M059J (cell line): ENCODE measurements at places on chromosomes 5 and 9. TPM values are rescaled to one million over a fixed set of nuclear protein-coding genes. Genes with fewer than 3 reads are reported as not detected.
A peak's percentile ranks its signal among the peaks of the same experiment; 100 is the strongest.

DNA sequence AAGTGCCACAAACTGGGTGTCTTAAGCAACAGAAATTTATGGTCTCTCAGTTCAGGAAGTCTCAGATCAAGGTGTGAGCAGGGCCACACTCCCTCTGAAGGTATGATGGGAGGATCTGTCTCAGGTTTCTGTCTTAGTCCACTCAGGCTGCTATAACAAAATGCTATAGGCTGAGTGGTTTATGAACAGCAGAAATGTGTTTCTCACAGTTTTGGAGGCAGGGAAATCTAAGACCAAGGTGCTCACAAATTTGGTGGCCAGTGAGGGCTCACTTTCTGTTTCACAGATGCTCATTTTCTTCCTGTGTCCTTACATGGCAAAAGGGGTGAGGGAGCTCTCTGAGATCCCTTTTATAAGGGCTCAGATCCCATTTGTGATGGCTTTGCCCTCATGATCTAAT, 281.4 kb downstream of the CWC27 start:
- DNase-seq: no peak

PCDHGA7 gene
- total RNA-seq: 0.17 TPM in 1 of 2 replicates, not detected in the other

GRCh38 chr9:134858051-134858841, 22.4 kb upstream of the FCN2 start:
- peak; percentile 92 for DNase-seq

KCNV2 gene
- not detected in 2 replicates for total RNA-seq

- no peak for DNase-seq
These were observed 19.0 kb upstream of the ARL14EPL start for GRCh38 chr5:116013207-116013785.

DNA sequence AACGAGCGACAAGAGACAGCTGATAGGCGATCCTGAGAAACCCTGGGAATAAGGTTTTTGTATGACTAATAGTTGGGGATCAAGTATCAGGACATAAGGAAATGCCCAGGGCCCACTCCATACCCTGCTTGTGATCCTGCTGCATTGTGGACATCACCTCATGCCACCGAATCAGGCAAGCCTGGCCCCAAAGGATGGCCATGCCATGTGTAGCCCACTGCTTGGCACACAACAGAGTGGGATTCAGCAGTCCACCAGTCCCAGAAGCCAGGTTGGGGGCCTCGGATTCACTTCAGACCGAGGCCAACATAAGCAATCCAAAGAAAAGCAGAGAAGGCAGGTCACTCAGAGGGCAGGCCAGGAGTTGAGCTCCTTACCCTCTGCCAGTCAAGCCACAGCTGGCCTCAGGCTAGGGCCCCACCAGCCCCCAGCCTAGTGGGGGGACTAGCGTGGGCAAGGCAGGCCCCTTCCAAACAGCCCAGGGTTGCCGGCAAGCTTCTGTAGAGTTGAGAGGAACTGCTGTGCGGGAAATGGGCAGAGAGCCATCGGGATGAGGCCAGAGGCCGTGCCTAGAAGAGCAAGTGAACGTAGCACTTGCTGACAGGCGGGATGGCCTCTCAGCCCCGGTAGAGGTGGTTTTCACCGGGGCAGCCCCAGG, 5.0 kb downstream of the NOP16 start:
- no peak for DNase-seq

DNA sequence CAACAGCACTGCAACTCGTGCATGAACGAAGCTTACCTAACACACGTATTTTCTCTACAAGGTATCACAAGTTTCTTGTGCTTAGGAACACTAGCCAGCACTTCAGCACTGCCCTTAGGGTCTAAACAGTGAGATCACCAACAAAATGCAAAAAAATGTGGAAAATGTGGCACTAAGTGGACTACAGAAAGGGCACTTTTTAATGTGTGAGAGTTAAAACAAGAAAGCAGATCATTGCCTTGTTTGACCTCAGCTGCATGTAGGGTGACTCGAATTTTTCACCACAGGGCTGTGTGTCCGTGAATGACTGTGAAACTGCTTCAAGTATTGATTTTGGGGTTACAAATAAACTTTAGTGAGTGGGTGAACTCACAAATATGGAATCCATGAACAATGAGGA, 90.5 kb downstream of the MARCHF3 start:
- DNase-seq: peak; percentile 26

DNA sequence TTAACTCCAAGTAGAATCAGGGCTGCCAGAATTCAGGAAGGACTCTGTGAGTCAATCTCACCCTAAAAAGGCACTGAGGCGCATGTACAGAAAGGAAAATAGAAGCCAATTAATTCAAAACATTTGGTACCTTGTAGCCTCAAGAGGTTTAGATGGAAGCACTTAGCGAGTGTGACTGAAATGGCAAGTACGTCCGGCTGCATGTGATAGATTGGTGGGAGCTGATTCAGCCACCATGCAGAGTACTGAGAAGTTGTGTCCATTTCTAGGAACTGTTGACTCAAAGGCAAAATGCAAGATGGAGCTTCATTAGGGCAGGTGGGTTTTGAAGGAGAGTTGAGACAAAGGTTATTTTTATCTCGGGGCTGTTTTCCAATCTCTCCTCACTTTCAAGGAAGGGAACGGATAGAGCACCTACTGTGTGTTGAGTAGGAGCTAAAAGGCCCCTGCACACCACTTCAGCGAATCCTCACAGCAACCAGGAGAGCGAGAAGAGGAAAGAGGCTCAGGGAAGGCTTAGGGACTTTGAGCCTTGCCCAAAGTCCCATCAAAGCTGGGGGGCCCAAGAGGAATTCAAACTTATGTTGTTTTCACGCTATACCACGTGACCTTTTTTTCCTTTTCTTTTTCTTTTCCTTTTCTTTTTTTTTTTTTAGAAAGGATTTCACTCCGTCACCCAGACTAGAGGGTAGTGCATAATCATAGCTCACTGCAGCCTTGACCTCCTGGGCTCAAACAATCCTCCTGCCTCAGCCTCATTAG, 34.6 kb upstream of the CPEB4 start:
- DNase-seq: no peak

- DNase-seq: no peak
These were observed 56.7 kb downstream of the FAM114A2 start for GRCh38 chr5:153981905-153982605.

GRCh38 chr9:30524311-30524710, 1860.1 kb upstream of the ACO1 start:
- no peak for DNase-seq

RNF208 gene
- total RNA-seq: 0.39 TPM in 1 of 2 replicates, not detected in the other

GRCh38 chr5:74491586-74491985, 148.9 kb downstream of the ENC1 start:
- DNase-seq: no peak

DNA sequence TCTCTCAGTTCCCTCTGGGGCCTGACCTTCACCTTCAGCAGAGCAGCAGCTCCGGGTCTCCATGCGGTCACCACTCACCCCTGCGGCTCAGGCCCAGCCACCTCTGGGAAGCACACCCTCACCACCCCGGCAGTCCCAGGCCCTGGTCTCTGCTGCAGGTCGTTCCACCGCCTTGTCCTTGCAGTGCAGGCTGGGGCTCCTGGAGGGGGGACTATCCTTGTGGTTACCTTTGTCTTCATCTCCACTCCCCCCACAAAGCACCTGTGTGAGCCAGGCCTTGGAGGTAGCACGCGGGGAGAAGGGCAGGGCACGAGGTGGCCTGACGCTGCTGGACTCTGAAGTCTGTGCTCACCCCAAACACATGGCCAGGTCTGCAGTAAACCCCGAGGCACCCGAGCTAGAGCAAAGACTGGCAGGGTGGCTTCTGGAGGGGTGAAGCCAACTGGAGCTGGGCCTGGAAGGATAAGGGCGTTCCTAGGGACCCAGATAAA, 33.2 kb upstream of the RXRA start:
- no peak for DNase-seq

SLC1A1 gene
- 14.7 and 20.6 TPM in 2 replicates for total RNA-seq

DNA sequence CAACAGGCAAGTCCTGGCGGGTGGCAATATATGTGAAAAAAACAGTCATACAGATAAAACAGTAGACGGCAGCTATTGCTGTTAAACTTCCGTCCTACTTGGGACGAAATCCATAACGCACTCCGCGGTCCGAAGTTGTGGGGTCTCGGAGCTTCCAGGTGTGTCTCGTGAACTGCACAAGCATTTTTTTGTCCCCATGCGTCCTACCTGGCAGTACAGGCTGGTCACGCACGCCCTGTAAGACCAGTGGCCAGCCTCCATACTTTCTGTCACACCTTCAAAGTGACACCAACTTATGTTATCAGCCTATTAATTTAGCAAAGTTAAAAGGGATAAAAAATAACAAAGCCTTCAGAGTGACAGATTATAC, 51.3 kb downstream of the TGFBI start:
- no peak for DNase-seq

- DNase-seq: no peak
These were observed 367.9 kb downstream of the CYLC2 start for GRCh38 chr9:103362986-103363385.

MARVELD2 gene
- total RNA-seq: 4.1 and 5.7 TPM in 2 replicates

- no peak for DNase-seq
These were observed 217.5 kb downstream of the GABBR2 start for GRCh38 chr9:98491231-98491651.

GRCh38 chr9:115615000-115615401, 497.0 kb upstream of the TNC start:
- peak; percentile 72 for DNase-seq

DNA sequence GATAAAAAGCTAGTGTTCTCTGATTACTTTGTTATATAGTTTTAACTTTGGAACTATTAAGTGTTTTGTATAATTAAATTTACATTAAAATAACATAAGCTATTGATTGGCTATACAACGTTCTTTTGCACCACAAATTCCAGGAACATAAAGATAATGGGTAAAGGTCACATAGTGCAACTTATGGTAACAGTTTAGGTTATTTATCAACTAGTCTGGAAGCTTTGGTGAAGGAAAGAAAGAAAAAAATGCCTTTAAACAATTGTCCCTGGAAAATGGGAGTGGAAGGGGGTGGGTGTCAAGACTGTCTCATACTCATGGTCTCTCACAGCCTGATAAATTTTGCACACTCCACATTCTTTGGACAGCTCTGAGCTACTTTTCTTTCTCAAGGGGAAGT, 17.1 kb upstream of the SPARC start:
- DNase-seq: no peak

PDCD1LG2 gene
- total RNA-seq: 20.7 and 28.1 TPM in 2 replicates

DNA sequence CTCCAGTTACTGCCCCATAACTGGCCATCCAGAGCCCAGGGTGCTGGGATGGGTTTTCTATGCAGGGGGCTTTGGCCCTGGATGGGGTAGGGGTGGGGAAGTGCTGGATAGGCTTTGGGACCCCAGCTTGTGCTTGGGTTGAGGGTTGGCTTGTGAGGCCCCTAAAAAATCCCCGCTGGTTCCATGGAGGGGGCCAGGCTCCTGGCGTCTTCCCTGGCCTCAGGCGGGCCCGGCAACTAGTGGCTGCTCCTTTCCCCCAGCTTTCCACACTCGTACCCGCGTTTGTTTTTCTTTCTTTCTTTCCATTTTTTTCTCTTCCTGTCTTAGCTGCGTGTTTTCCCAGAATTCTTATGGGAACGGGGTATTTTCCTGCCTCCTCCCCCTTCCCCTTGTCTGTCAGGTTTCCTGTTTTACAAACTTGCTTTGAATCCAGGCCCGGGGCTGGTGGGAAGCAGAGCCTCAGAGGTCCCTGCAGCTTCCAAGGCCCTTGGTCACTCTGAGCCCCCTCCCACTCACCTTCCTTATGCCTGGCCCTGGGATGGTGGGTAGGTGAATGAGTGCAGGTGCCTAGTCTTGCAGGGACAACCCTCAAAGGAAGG, 40.2 kb downstream of the RGS3 start:
- no peak for DNase-seq

DNA sequence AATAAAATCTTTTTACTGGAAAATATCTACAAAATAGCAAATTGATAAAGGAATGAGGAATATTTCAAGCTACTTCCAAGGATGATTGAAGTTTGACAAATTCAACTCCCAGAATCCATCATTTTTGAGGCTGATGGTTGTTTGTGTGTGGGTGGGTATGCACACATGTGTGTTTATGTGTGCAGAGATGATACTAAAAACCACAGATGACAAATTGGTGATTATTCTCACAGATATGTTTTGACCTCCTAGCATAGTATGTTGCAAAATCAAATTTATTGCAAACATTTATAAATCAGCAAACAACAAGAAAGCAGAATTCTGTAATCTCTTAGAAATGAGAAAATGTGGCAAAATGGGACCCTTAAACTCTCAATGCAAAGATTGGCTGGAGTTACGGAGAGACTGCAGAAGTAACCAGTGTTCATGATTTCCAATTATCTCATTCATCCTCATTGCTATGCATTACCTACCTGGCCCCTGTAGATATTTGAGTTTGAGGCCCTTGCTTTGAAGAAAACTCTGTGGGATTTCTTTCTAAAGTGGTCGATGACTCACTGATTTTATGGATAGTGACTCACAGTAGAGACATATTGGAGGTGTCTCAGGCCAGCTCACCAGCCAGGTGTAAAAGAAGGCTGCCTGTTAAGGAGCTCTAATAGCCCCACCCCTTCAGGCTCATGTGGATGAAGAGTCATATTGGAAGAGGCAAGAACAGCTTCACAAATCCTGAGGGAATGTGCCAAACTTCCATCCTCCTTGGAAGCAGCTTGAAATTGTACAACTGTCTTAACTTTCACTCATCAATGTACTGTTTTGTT, 44.6 kb upstream of the TMC1 start:
- peak; percentile 98 for DNase-seq

DNA sequence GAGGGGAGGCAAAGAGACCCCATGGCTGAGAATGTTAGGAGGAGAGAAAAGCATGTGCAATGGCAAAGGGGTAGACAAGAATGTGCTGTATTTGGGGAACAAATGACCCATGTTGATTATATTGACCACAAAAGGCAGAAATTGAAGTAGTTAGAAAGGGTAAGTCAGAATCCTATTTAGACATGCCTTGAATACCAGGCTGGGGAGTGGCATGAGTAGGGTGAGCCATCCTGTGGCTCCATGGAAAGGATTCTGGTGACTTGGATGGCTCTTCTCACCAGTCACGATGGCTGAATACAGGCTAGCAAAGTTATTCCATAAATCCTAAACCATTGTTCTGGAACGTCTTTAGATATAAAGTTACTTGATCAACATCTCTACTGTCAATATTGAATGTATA, 73.4 kb upstream of the MEF2C start:
- peak; percentile 14 for DNase-seq

GRCh38 chr5:149408252-149409099, 29.4 kb upstream of the IL17B start:
- DNase-seq: no peak

ALDH1A1 gene
- 0.07 and 0.71 TPM in 2 replicates for total RNA-seq

PCDHB14 gene
- 0.44 and 1.9 TPM in 2 replicates for total RNA-seq

GARIN3 gene
- total RNA-seq: not detected in 2 replicates

DNA sequence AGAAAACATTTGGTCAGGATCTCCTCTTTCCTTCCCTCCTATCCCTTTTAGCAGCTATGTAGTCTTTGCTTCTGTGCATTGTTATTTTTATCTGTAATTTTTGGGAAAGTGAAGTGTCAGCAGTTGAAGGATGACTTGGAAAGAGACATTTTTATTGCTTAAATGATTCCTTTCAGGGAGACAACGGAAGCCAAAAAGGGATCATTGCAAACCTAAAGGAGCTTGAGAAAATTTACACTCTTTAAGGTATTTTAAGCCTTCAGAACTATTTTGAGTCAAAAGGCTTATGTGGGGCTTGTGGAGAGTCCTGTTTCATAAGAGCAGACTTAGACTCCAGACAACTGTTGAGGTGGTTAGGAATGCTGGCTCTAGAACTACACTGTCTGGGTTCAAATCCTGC, 281.6 kb downstream of the KIF4B start:
- no peak for DNase-seq

- DNase-seq: no peak
These were observed 31.1 kb downstream of the FBXO38 start for GRCh38 chr5:148414833-148415232.

ZFP2 gene
- not detected in 2 replicates for total RNA-seq

- no peak for DNase-seq
These were observed 3.4 kb downstream of the C5orf58 start for GRCh38 chr5:170235876-170236864.
